Dorsolateral prefrontal cortex (tissue), 122 donors: ENCODE measurements at places on chromosomes 4 and X. TPM values are rescaled to one million over a fixed set of nuclear protein-coding genes. Genes with fewer than 3 reads are reported as not detected.

- DNase-seq = no peak
Measured at GRCh38 chr4:79820427-79820826, 252.6 kb downstream of the ANTXR2 start.

DNA sequence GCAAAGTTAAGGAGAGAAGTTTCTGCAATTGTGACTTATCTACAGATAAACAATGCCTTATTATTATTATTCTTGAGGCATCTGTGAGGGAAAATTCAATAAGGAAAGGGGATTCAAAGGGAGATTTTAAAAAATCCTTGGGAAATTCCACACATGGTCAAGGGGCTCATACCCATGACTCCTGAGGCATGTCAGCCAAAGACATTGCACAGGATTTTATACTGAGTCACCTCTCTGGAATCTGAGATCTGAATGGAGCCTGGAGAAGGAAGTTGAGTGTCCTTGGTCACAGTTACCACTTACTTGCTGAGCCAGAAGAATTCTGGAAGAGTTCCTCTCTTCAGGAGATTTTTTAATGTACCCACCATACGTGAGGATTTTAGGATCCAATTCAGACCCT is 14.4 kb upstream of the CXCL8 start:
- no peak for DNase-seq

DNA sequence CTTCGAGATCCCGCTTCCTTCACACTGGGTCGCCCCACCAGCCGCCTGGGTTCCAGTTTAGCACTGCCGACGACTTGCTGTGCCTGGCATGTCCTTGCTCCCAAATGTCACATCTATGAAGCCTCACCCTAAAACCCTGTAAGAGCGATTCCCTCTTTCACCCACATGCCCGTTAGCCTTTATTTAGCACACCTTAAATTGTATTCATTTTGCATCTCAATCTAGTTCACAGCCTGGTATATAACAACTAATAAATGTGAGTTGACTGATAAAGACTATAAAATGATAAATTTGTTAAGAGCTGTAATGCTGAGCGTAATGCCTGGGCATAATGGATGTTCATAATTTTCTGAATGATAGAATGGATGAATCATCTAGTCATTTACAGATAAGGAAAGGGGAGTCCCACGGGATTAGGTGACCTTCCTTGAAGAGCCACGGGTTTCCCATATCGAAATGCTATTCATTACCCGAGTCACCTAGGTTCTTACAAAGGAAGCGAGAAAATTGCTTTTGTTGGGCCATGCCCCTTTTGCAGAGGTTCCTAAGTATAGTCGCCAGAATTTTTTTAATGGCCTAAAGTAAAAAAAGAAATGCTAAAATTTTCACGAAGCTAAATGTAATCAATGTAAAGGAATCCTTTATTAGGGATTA is 1.1 kb upstream of the AP1S2 start:
- no peak for DNase-seq

DNA sequence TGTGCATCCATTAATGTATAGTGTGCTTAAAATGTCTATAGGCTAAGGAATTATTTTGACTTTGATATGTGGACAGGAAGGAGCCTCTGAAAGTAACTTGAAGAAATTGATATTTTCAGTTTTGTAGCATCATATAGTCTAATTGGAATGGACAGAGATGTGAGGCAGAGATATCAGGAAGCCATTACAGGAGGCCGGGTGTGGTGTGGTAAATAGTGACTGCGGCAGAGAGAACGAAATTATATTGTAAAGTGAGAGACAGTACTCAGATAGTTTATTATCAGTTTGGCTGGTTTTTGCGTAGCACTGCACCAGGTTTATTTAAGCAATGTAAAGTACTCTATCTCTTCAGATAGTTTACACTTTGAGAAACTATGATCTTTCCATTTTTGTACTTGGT is 98.5 kb downstream of the RAP1GDS1 start:
- no peak for DNase-seq

DNA sequence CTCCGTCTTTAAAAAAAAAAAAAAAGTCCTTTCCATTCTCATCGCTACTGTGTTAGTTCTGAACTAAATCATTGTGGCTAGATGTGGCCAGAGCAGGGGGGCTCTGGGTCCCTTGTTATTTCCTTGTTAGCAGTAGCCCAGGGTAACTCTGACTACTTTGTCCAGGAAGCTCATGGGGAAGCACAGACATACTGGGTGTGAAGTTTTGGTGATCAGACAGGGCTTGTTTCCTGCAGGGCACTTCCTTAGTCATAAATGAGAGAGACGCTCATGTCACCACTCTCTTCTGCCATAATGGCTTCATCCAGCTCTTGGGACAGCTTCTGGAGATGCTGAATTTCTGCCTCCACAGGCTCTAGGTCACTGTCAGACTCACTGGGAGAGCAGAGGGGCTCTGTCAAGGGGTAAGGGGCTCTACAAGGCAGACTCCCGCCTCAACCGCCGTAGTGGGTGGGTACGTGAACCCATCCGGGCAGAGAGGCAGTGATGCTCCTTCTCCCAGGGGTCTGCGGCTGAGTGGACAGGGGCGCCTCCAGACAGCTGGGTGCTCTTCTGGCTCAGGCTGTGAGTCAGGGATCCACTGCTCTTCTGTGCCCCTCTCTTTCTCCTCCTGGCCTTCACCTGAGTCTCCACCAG is 12.9 kb downstream of the STIM2 start:
- DNase-seq = no peak

GRCh38 chrX:103488332-103488731 is 31.0 kb downstream of the RAB40A start:
- no peak for DNase-seq

DNA sequence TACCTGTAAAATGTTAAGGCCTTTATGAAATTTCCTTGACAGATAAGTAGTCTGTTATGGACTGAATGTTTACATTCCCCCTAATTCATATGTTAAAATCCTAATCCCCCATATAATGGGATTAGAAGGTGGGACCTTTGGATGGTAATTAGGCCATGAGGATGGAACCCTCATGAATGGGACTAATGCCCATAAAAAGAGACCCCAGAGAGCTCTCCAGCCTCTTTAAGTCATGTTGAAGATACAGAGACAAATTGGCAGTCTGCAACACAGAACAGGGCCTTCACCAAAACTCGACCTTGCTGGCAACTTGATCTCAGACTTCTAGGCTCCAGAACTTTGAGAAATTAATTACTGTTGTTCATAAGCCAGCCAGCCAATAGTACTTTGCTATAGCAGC is 1344.5 kb upstream of the PCDH7 start:
- no peak for DNase-seq

- DNase-seq = no peak
Measured at GRCh38 chr4:25860586-25861279, 2.1 kb downstream of the SEL1L3 start.

DNA sequence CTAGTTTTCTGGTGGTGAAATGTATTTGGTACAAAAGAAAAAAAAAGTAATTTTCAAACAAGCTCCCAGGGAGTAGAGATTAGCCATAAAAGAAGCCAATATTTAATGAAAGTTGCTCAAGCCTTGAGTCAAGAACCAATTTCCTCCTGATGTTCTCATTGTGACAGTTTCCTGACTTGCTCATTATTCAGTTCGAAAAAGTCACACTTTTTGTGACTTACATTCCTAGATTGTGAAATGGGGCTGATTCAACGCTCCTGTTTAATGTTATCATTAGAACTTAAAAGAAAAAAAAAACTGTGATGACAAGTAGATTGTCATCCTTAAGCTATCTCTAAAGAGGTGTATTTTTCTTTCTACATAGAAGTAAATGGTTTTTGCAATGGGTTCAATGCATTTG is 122.6 kb upstream of the BMPR1B start:
- no peak for DNase-seq

DNA sequence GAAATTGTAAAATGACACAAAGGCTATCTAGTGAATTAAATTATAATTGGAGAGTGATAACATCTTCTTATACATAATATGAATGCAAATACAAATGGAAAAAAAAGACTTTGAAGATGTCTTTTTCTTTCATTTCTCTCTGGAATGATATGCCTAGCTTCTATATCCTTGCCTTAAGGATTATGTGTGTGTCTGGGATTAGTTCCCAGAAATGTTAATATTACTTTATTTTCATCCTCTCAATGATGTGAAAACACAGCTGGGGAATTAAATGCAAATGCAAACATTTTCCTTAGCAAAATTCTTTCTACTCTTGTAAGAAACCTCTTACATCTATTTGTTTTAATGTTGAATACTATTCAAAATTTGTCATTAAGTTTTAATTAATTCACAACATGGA is 441.9 kb downstream of the FSTL5 start:
- DNase-seq = no peak

DNA sequence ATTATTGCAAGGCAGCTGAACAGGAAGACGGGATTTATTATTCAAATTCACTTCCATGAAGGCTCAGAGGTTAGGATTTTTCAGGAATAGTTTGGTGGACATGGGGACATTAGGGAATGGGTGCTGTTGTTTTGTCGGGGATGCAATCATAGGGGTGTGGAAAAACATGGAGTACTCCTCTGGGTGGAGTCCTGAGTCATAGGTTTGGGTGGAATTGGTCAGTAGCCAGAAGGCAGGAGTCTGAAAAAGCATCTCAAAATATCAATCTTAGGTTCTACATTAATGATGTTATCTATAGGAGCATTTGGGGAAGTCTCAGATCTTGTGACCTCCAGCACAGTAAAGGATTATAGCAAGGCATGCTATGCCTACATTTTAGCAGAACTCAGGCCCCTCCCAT is 14.5 kb upstream of the ETNPPL start:
- DNase-seq = no peak

DNA sequence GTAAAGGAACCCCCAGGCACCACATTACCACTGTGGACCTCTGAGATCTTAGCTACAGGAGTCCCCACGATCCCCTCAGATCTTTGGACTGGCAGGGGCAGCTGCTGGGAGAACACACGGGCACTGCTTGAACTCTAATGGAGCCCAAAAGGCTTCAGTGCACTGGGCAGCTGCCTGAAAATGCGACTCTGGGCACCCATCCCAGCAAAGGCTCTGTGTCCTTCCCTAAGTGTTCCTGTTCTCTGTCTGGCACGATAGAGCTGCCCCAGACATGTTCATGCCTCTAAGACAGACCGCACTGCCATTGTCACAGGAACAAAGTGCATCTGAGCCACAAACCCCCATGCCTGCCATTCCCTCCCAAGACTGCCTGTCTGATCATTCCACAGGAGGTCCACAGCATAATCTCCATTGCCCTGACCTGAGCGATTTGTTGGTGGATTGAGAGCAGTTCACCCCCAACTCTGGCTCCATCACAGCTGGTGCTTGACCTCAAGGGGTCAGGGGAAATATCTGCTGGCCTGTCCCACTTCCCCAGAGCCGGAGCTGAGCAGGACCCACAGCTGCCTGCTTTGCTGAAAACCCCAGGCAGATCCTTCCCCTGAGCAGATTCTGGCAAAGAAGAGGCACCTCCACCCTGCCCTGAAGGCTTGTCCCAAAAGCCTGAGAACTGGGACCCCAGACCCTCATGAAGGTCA is 436.0 kb upstream of the INTU start:
- no peak for DNase-seq

DNA sequence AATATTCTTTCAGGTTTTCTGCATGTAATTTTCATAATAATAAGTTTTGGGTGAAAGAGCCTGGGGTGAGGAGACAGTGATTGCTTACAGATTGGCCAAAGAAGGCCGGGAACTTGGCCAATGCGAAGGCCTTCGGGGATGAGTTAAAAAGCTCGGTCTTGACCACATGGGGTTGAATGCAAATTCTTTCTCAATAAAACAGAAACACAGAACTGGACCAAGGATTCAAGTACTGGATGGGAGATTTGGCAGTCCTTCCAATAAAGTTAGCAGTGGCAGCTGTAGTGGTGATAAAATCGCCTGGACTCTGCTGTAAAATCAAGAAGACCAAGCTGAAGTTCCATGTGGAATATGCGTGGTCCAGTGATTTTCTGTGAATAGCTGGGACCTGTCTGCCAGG is 282.2 kb upstream of the KLF3 start:
- no peak for DNase-seq

DNA sequence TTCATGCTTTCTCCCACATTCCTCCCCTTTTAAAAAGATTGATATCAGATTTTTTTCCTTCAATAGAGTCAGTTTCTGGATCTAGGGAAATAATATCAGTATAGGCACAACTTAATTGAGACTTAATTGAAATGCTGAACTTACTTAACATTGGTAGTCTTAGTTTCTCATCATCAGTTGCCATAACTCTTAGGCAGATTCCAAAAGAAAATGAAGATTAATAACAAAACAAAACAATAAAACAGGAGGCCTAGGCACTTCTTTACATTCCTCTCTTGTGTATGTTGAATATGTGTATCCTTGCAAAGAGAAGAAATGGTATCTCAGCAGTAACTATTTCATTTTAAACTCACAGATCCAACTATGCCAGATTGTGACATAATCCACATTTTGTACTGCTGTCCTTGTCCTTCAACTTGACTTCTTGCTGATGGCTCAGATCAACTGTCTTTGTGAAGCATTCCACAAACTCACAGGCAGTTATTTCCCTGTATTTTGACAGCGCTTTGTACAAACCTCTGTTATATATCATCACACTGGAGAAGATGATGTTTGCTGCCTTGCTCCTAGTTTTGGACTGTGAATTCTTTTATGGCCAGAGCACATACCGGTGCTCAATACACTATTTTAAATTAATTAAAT is 9.1 kb upstream of the SLC9B2 start:
- DNase-seq = no peak

GRCh38 chrX:4878640-4879039 is 1165.2 kb upstream of the PRKX start:
- DNase-seq = no peak

GRCh38 chr4:139711461-139711860 is 45.8 kb downstream of the MGST2 start:
- DNase-seq = no peak

- no peak for DNase-seq
Measured at GRCh38 chr4:70895811-70896491, 6.2 kb upstream of the MOB1B start.

- no peak for DNase-seq
Measured at GRCh38 chrX:16771483-16772398, 14.5 kb upstream of the TXLNG start.

DNA sequence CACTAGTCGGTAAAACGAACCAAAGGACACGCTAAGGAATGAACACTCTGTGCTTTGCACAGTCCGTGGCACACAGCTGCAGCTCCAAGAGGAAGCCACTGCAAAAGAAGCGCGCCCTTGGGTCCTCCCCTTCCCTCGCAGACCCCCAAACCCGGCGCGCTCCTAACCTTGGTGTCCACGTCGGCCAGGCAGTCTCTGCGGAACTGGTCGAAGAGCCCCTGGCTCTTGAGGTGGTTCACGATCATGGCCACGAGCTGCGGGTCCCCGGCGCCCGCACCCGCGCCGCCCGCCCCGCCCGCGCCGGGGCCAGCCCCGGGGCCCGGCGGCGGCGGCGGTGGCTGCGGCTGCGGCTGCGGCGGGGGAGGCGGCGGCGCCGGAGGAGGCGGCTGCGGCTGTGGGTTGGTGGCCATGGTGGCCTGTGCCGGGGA is 333 bp downstream of the BOD1L1 start:
- DNase-seq = no peak

- no peak for DNase-seq
Measured at GRCh38 chrX:53674581-53674980, 11.9 kb downstream of the HUWE1 start.

- DNase-seq = peak; percentile 84
Measured at GRCh38 chrX:103831803-103832544, at the start of gene RAB9B. RAB9B (minus strand) TSS chrX:103832257; CDS start chrX:103825784, 6,473 bp downstream.

GRCh38 chr4:140071806-140072205 is 82.2 kb downstream of the MAML3 start:
- no peak for DNase-seq

Gene DMP1
- total RNA-seq = not detected

Gene MTTP
- 1.8 TPM for total RNA-seq

Gene WWC2
- 36.3 TPM for total RNA-seq

Gene XG
- total RNA-seq = not detected

Gene ARX
- 13.4 TPM for total RNA-seq

Gene SOWAHD
- 0.59 TPM for total RNA-seq

Gene GUCY1B1
- total RNA-seq = 88.3 TPM
